ENCODE measurements at places on chromosomes 3 and 15. TPM values are rescaled to one million over a fixed set of nuclear protein-coding genes. Genes with fewer than 3 reads are reported as not detected.

Gene SERINC4
- total RNA-seq: 3.9 TPM

Gene ROPN1B
- total RNA-seq: 2.2 TPM

Gene DAZL
- total RNA-seq: not detected

DNA sequence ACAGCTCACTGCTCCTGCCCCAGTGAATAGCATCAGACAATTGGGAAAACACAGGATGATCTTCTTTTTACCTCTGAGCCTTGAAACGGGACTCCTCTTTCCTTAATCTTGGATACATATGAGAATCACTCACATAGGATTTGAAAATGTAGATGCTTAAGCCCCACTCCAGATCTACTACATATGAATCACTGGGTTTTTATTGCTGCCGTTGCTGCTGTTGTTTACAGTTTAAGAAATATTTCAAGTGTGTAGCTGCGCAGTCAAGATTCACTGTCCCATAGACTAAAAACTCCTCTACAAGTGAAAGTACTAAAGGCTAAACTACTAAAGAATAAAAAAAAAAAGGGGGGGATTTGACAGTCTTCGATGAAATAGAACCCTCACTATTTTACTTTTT lies 765.9 kb downstream of the NTRK3 start:
- DNase-seq: no peak

Gene FEZF2
- 0.62 TPM for total RNA-seq

DNA sequence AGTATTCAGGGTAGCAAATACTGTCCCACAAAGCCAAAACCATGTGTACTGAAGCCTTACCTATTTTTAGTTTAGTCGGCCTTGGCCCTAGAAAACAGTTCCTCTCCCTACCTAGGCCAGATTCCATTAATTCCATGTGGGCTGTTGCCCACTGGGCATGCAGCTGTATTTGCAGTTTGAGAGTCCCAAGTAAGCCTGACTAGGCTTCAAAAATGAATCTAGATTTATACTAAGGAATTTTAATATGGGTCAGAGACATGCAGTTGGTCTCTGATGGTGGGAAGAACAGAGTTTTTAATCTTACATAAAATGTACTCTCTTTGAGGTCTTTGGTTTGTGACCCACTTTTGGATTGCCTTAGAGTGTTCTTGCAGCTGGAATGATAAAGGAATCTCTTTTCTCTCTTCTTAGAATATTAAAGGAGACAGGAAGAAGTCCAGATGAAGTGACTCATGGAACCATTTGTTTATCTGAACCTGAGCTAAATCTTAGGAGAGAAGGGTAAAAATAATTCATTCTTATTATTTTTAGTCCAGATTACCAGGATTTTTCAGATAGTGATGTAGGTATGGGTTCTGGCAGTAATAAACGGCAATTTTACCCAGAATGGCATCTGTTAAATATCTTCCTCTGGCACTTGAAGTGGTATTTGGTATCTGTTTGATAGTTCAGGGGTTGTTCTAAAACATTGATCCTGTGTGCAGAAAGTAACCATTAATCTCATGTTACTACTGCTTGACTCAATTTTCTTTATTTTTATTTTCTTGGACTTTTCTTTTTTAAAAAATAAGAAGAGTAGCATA lies 33.8 kb downstream of the GLCE start:
- no peak for DNase-seq

Gene PRR20G
- total RNA-seq: 5.1 TPM

- DNase-seq: peak; percentile 69
Observed at GRCh38 chr3:152269056-152269830, 514 bp downstream of the MBNL1 start.

DNA sequence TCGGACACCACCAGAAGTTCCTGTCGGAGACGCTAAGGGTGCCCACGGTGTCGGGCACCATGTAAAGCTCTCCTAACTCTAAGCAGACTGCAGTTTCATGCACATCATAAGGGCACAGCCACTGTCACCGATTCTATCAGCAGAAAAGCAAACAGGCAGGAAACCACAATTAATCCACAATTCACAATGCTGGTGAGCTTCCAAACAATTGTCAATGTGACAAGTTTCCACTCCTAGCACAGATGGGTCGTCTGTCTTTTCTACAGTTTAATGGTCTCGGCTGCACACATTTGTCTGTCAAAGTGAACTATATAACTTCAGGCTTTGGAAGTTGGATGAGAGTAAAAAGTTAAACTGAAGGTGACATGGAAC lies 8.8 kb upstream of the OCA2 start:
- no peak for DNase-seq

Gene SLC15A2
- total RNA-seq: 44.1 TPM

Gene TTC21A
- total RNA-seq: 9.0 TPM

DNA sequence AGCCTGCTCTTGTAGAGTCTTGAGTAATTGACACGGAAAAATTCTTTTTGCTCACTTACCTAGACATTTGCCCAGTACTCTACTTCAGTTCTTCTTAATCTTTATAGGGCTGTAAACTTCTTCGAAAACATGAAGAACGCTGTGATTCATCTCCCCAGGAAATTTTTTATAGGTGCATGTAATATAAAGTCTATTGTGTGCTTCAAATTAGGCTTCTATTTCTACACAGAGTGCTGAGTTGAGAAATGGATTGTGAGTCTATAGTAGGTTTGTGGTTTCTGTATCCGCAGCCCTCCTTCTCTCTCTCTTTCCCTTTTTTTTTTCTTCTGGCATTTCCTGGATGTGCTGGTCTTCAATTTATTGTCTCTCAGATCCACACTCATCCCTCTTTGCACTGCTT lies 183.3 kb upstream of the DCBLD2 start:
- DNase-seq: no peak

- no peak for DNase-seq
Observed at GRCh38 chr15:25900431-25900830, 37.3 kb upstream of the ATP10A start.

Gene ADAMTS7
- 7.8 TPM for total RNA-seq

DNA sequence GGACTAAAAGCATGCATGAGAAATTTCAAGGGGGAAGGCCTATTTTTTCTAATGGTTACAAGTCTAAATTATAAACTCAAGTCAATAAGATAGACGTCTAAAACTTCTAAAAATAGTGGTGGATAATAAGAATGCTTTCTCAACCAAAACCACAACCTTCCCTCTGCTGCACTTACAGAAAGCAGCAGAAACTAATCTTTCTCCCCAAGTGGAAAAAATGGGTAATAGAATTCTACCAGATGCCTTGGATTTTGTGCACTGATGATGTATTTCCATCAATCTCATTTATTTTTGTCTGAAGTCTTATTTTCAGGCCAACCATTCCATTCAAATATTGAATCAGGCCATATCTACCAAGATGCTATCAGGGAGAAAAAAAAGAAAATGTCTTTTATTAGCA lies 344.7 kb downstream of the NEK10 start:
- DNase-seq: no peak

- DNase-seq: no peak
Observed at GRCh38 chr3:26350853-26351252, 271.7 kb upstream of the LRRC3B start.

Gene LRTM1
- total RNA-seq: not detected

DNA sequence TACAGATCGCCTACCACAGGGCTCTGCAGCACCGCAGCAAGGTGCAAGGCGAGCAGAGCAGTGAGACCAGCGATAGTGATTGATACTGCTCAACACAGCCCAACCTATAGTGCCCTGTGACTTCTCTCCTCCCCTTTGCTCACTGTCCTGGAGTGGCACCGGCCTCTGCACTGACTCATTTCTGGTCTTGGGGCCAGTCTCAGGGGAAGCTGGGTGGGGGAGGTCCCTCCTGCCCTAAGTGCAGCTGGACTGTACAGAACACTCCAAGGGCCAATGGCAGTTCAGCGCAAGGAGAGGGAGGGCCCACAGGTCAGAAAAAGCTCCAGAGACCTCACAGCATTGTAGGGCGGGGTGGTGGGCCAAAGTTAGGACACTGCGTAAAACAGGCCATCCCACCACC lies 2.5 kb upstream of the OGG1 start:
- DNase-seq: no peak

Gene CD47
- 197 TPM for total RNA-seq

GRCh38 chr3:185847506-185847905 lies 22.7 kb upstream of the IGF2BP2 start:
- DNase-seq: no peak

Gene ACAP2
- total RNA-seq: 56.8 TPM

Gene PCLAF
- 5.5 TPM for total RNA-seq

GRCh38 chr3:140273542-140274195 lies 338.7 kb downstream of the CLSTN2 start:
- DNase-seq: no peak

GRCh38 chr3:41974223-41974622 lies 12.3 kb upstream of the ULK4 start:
- DNase-seq: no peak

DNA sequence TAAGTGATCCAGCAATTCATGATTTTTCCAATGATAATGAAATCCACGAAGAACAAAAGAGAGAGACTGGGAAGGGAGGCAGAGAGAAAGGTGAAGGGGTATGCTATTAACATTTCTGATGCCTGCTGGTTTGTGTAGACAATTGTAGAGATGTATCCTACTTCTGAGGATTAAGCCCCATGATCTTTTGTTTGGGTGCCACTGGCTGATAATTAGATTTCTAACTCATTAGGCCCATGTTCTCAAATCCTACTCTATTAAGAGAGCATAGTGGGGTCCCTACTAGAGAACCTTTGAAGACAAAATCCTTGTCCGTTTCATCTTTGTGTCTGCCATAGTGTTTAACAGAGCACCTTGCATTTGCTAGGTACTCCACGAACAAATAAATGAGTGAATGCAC lies 2.7 kb upstream of the GNB4 start:
- DNase-seq: no peak

GRCh38 chr3:152518346-152518745 lies 249.6 kb downstream of the MBNL1 start:
- DNase-seq: no peak

Gene TICRR
- total RNA-seq: 0.55 TPM

Gene C2CD4A
- total RNA-seq: 0.28 TPM

DNA sequence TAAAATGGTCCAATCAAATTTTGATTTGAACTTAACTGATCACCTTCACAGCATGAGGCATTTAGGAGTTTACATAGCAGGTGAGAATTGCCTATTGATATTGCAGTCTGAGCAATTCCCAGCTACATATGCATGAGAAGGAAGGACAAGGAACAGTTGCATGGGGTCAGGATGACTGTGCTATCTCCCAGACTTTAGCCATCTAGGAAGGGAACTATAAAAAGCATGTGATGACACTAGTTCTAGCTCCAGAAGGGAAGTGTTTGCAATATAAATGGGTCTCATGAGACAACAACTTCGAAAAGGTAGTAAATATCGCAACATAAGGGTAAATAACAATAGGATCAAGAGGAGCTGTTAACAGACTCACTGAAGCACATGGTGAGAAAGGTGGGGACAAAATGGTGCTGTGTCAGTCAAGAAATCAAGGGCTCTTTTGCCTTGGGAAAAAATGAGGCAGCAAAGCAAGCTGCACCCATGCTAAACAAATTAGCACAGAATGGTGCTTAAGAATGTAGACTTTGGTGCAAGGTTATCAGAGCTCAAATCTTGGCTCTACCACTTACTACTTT lies 90.4 kb upstream of the SLC2A2 start:
- no peak for DNase-seq

Gene FBLN2
- 318 TPM for total RNA-seq

GRCh38 chr3:30639937-30640336 lies 33.5 kb downstream of the TGFBR2 start:
- DNase-seq: no peak

Gene C3orf49
- not detected for total RNA-seq

Gene IL1RAP
- 17.7 TPM for total RNA-seq

DNA sequence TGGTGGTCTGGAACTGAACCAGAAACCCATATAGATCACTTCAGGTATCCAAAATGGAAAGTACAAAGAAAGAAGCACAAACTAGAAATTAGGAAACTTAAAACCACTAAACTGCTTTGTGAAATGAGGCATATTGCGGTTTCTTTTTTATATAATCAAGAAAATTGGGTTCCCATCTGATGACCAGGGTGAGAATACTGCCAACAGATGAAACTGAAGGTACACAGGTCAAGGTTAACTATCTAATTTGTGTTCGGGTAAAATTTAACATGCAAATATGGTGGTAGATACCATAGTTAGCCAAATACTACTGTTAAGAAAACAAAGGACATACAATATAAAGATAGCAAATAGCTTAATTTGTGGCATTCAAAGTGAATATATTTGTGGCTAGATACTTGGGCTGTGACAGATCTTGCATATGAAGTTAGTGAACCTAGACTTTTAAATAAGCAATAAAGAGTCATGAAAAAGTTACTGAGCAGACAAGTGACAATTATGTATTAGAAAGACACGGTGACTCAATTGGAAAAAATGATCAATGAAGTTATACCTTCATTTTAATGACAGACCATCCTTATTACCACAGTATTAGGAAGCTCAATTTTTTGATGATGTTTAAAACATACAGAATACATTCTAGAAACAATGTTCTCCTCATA lies 127.4 kb downstream of the NR2E3 start:
- no peak for DNase-seq

- no peak for DNase-seq
Observed at GRCh38 chr3:15096046-15096445, 2.9 kb downstream of the RBSN start.

DNA sequence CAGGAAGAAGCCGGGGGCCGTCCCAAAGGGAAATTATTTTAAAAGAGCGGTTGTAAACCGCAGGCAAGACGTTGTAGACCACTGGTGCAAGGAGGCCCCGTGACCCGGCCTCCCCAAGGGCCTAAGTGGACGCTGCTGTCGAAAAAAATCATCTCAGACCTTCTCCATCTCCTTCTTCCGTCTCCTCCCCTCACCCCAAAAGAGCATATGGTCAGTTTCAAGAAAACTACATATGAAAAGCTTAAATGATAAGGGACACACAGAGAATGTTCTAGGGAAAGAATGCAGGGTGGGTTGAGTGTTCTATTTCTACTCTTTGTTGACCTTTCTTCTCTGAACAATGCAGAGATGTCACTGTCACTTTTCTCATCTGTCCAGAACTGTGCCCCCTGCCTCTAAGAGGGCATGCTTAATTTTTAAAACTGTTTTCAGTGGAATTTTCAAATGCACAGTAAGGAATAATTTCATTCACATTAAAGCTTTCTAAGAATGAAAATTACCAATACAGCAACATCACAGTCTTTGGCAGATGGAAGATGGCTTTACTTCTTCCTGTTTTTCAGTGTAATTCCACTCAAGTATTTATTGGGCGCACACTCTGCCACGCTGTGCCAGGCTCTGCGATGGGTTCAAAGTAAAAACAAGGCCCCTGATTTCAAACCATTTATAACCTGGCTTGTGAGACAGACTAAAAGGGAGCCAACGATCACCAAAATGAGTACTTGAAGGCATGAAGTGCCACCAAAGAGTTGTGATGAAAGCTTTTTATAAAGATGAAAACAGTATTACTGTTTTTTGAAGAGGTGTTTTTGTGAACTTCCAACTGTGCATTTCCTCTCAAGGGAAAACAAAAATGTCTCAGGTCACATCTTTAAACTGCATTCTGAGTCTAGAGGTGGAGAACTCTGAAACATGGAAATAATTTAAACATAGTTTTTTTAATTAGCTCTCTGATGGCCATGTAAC lies 891 bp upstream of the TOP2B start:
- no peak for DNase-seq

Gene TMEM266
- total RNA-seq: 5.9 TPM

- no peak for DNase-seq
Observed at GRCh38 chr3:51696954-51697353, 9.9 kb upstream of the GRM2 start.

GRCh38 chr3:170429050-170429449 lies 10.4 kb downstream of the CLDN11 start:
- no peak for DNase-seq

GRCh38 chr3:107432646-107433045 lies 55.4 kb downstream of the CCDC54 start:
- DNase-seq: no peak

Data from prostate gland (tissue), 2 donors.